ENCODE measurements at places on chromosomes 7 and 10.

DNA sequence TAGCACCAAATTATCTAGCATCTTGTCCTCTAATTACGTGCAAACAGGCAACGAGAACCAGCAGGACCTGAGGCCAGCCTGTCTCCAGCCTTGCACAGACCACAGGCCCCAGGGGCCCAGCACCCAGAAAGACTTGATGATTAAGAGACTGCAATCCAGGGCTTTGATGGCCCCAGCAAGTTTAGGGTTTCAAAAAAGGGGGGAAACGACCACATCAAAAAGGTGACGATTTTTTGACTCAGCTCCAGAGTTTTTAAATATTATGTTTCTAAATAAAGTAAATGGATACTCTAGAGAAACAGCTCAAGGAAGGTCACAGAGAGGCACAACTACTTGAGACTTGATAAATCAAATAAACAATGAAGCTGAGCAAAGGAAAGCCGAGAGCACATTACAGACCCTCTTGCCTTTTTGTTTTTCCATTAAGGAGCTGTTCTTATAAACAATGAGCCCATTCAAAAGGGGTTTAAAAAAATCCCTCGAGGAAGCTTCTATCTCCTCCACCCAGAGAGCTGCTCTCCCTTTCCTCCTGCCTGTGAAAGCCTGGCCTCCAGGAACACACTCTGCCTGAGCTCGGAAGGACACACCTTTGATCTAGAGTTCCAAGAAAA is 44.1 kb downstream of the GLI3 start:
- DNase-seq: no peak

- DNase-seq: no peak
These were observed 152.8 kb downstream of the SVIL start for GRCh38 chr10:29481906-29482440.

GRCh38 chr7:96061844-96062243 is 260.1 kb downstream of the SLC25A13 start:
- DNase-seq: no peak

- DNase-seq: no peak
These were observed 62.3 kb upstream of the PDLIM1 start for GRCh38 chr10:95353123-95353522.

- DNase-seq: no peak
These were observed 1049.9 kb downstream of the REEP3 start for GRCh38 chr10:64571056-64571455.

GRCh38 chr7:106419455-106420182 is 134.8 kb upstream of the NAMPT start:
- DNase-seq: no peak

DNA sequence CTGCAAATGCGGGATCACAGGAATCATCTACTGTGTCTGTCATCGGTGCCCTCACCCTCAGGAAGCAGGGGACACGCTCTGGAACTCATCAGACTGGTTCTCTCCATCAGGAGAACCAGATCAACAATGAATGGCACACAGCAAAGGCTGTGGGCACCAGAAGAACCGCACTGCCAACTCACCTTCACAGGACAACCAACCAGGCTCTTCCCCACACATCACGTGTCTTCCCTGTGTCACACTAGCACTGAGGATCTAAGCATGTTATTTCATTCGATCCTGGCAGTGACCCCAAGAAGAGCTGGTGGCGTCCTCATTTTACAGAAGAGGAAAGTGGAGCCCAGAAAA is 106.1 kb downstream of the TNS3 start:
- DNase-seq: no peak

DNA sequence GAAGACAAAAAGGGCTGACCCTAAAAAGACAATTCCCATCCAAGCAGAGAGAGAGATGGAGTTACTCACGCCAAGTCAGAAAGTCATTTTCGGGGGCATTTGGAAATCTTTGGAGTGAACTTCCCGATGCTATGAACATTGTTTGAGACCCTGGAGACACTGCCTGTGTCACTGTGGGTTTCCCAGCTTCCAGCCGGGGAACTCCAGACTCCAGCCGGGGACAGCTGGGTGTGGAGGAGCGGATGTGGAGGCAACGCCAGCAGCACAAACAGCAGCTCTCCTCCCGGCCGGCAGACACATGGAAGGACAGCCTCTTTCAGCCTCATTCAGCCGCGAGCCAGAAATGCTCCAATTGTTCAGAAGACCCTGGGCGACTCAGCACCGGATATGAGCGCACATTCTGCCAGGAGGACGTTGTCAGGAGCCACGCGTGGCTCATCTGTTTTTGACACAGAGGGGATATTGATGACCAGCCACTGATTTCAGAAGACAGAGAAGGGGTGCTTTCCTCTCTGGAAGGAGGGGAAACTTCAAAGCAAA is 97.6 kb downstream of the PRPF18 start:
- no peak for DNase-seq

GRCh38 chr7:90595801-90596670 is at the start of gene CDK14:
Gene CDK14, plus strand, starts transcription at chr7:90596321. Its CDS starts 307 bp downstream, at chr7:90596628.
- peak; percentile 95 for DNase-seq

GRCh38 chr10:128422190-128422589 is 296.0 kb upstream of the MKI67 start:
- DNase-seq: no peak

DNA sequence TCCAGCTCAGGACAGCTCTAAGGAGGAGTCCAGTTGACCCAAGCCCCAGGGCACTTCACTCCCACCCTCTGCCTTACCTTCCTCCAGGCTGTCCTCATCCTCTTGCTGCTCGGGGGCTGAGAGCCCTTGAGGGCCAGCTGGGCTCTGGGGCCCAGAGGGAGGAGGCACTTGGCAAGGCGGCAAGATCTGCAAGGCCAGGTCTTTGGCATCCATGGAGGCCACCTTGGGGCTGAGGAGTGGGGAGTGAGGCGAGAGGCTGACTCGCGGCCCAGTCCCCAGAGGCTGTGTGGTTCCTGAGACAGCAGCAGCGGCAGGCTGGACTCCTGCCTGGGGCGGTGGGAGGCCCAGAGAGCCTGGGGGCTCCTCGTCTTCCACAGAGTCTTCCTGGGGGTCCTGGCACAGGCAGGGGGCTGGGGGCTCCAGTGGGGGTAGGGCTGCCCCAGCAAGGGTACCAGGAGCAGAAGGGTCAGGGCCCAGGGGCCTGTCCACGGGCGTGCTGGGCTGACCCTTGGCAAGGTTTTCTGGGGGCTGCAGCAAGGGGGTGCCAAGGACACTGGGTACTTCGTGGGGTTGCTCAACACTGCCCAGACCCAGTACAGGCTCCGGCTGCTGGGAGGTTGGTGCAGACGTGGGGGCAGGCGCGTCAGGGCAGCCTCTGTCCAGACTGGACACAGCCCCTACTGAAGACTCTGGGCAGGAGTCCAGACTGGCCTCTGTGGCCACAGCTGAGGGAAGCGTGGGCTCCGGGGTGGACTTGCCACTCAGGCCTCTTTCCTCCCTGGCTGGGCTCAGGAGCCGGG is 6.5 kb downstream of the NACAD start:
- no peak for DNase-seq

GRCh38 chr7:55533050-55533728 is 39.1 kb downstream of the VOPP1 start:
- peak; percentile 89 for DNase-seq

- no peak for DNase-seq
These were observed 111.2 kb downstream of the JAZF1 start for GRCh38 chr7:28069388-28069787.

DNA sequence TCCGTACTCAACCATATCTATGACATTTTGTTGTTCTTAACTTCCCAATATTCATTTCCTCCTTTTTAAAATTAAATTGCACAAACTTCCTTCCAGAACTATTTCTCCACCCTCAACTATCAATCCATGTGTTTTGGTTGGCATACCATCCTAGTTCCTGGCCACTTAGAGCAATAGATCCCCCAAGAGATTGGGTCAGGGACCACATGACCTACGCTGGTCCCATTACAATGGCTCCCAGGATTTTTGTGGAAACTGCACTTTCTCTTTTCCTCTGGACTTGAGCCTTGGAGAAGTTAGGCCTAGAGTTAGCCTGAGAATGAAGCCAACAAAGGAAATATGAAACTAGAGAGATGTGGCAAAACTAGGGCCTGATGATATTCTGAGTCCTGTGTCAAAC is 55.7 kb upstream of the CASD1 start:
- DNase-seq: peak; percentile 40

DNA sequence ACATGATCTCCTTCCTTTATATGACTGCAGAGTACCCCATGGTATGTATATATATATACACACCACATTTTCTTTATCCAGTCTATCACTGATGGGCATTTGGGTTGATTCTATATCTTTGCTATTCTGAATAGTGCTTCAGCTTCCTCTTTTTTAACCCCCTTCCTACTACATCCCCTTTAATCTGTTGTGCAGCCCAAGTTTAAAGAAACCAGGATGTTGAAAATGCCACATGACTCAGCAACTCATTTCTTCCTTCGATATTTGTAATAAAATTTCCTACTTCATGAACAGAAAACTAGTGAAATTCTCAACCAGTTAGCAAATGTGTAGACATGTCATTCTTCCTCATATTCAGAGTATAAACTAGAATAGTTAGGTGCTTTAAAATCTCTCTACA is 1245.7 kb upstream of the SORCS1 start:
- peak; percentile 84 for DNase-seq

GRCh38 chr7:30445770-30446169 is 32.8 kb downstream of the NOD1 start:
- peak; percentile 88 for DNase-seq

DNA sequence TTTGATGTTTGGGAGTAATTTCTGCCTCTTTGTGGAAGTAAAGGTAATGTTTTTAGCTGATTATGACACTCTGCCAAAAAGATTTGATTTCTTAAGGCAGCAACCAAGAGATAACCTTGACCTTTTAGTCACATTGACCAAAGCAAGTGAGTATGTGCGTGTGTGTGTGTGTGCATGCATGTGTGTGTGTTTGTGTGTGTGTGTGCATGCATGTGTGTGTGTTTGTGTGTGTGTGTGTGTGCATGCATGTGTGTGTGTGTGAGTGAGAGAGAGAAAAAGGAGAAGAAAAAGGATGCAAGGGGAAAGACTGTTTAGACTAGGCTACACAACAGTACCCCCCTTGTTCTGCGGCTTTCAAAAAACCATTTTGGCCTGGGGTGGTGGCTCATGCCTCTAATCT is 88.1 kb upstream of the NPVF start:
- no peak for DNase-seq

GRCh38 chr10:5040781-5041470 is 37.3 kb upstream of the AKR1C2 start:
- no peak for DNase-seq

DNA sequence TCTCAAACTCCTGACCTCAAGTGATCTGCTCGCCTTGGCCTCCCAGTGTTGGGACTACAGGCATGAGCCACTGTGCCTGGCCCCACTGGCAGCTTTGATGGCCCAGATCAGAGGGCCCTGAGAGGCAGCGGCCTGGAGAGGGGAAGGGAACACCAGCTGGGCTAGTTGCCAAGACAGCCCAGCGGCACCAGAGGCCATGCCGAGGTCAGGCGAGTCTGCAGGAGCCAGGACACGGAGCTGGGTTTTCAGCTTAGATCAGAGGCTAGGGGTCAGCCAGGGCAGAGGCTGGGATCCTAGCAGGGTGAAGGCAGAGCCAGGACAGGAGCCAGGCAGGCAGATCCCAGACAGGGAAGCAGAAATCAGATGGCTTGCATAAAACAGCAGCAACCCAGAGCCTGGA is 92.9 kb downstream of the MYL10 start:
- DNase-seq: no peak

GRCh38 chr7:44288811-44289340 is 36.5 kb downstream of the CAMK2B start:
- no peak for DNase-seq

- DNase-seq: peak; percentile 63
These were observed 3.2 kb upstream of the VSIR start for GRCh38 chr10:71776481-71776925.

- DNase-seq: no peak
These were observed 23.2 kb downstream of the NKX2-3 start for GRCh38 chr10:99555825-99556523.

DNA sequence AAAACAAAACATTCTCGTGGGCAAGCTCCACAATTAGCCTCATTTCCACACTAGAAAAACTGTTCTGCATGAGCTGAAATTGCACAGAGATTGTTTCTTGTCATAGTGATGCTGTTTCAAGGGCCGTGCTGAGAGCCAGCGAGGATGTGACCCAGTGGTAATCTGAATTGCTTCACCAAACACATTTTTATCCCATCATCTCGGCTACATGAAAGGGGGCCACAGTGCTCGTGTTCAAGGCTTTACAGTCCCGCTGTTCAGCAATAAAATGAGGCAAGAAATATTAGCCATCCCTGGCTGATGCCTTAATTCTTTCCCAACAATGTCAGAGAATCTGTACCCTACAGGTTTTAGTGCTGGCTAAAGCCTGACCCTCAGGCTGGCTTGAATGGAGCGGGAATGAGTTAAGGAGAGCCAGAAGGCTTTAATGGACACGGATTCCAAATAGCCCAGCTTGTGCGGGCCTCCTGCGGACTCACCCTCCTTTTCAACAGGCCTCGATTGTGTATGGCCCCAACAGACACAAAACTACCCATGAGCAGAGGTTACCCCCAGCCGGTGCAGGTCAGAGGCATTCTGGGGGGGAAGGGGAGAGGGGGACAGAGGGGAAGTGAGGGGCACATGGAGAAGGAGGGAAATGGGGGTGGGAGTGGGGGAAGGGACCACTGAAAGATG is 2.0 kb upstream of the GDF10 start:
- DNase-seq: no peak

DNA sequence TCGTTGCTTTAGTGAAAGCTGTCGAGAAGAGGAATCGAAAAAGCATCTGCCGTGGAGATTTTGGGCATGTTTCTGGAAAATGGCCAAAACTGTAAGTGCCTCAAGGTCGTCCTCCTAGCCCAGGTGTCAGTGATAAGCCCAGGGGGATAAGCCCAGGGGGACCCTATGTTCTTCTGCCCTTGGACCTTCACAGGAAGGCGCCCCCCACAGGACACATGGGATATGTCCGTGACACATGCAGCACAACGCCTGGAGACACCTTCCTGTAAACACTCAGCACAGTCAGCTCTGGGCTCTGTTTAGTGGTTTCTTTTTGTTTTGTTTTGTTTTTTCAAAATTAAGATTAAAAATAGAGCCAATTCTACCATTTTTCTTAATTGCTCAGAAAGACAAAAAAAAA is 272.7 kb downstream of the KLF6 start:
- DNase-seq: no peak

GRCh38 chr10:34078017-34078744 is 736.9 kb downstream of the PARD3 start:
- no peak for DNase-seq

DNA sequence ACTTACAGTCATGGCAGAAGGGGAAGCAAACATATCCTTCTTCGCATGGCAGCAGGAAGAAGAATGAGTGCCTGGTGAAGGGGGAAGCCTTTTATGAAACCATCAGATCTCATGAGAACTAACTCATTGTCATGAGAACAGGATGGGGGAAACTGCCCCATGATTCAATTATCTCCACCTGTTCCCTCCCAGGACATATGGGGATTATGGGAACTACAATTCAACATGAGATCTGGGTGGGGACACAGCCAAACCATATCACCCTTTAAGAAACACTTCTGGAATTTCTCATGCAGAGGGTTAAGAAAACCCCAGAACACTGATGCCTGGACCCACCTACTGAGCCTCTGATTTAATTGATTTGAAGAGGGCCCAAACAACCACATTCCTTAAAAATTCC is 63.3 kb upstream of the DNAJB12 start:
- DNase-seq: no peak

Measured in suppressor macrophage (primary cell).